NCI-H1930 (cell line): ENCODE measurements at places on chromosomes 11 and 22.

DNA sequence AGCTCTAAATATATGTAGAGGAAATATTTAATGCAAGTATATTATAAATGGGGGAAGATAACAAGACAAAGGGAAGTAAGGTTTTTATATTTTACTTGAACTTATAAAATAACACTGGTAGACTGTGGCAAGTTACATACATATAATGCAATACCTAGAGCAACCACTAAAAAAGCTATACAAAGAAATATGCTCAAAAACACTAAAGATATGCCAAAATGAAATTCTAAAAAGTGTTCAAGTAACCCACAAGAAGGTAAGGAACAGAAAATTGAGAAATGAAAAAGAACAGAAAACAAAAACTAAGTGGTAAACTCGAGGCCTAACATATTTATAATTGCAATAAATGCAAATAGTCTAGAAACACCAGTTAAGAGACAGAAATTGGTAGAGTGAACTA is 32.5 kb downstream of the BTG4 start:
- no peak for DNase-seq

DNA sequence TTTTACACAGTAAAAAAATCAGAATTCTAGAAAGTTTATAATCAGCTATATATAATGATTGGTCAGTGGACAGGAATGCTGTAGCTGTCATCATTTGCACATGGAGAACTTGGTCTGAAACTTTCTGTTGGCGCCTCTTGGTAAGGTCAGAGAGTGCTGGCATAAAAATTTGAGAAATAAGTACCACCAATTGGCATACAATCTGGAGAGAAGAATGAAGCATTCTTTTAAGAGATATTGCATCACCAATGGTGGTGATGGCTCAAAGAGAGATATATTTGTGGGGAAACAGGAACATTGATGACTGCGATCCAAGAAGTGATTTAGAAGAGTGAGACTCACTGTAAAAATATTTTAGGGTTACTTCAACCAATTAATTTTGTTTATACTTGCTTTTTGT is 19.8 kb upstream of the OOSP1 start:
- DNase-seq = no peak

DNA sequence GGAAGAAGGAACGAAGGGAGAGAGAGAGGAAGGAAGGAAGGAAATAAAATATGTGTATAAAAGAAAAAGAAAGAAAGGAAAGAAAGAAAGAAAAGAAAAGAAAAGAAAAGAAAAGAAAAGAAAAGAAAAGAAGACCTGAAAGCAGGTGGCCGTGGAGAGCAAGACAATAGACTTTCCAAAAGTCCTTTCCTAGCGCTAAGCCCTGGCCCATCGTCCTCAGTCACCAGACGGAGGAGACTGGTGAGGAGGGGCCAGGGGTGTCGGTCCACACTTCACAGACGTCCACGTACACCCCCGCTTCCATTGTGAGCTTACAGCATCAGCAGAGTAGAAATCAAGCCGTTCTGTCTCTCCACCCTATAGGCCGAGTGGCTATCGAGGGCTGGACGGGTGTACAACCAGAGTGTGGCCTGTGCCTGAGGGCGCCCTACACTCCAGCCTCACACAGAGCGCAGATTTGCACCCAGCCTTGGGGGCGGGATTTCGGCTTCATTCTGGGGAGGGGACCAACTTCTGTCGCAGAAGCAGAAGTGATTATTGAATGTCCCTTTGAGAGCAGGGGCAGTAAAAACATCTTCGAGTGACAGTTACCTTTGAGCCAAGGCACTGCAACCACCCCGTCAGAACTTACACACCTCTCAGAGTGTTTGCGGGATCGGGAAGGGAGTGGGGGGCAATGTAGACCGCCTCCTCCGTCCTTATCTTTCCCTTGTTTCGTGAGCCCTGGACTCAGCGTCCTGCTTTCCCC is 2.0 kb upstream of the BSX start:
- DNase-seq = no peak

DNA sequence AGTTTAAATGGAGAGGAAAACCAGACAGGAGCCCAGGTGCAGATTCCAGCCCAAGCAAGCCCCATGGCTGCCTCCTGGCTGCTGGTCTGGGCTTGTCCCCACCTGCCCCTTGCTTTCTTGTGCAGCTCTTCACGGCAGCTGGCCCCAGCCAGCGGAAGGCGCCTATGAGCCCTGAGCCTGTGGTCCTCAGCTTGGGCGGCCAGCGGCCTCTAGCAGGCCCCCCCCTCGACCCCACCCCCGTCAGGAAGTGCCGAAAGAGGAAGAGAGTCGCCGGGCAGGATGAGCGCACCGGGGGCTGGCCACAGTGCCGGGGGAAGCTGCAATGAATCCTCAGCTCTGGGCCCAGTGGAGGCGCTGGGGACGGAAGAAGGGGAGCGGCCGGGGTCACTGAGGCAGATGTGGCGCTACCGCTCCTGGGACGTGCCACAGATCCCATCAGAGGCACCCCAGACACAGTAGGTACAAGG is 2.1 kb upstream of the DGKZ start:
- DNase-seq = no peak

DNA sequence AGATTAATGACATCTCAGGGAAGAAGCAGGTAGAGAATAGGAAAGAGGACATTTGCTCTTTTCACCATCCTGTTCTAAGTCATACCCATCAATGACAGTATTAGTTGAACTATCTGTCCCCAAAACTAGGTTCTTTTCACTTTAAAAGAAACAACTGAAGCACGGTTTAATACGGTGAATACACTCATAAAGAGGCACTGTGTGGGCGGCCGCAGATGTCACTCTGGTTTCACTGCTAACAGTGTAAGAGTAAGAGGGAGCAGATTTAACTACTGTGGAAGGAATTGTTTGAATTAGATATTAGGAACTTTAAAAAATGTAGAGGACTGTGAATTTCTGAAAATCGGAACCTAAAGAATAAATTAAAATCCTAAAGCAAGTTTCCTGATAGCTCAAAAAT is 49.5 kb downstream of the VSIG10L2 start:
- no peak for DNase-seq

GRCh38 chr11:45665933-45666647 is 668 bp upstream of the CHST1 start:
- DNase-seq = no peak

- no peak for DNase-seq
Observed at GRCh38 chr11:2771758-2772466, 72.1 kb upstream of the KCNQ1OT1 start.

DNA sequence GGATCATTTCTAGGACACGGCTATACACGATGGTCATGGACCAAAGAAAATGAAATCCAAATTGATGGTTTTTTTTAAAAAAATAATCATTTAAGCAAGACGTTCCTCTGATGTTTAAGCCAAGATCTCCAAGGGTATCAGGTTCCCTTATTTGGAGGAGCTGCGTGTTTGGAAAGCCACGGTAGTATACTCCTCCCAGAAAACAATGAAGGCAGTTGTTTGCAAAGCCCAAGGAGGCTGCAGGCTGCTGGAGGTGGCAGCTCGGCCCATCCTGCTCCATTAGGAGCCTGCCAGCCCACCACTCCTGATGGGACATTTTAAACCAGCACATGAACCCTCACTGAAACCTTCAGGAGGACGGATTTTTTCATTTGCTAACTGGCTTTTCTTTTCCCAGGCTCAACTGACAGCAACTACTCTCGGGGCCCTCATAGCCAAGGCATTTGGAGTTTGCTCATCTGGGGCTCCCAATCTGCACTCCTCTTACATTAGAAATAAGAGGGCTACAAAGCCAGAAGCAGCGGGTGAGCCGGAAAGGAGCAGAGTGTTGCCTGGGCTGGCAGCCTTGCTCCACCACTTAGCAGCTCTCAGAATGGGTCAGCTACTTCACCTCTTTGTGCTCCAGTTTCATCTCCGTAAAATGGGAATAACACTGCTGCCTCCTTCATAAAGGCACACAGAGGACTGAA is 58.4 kb downstream of the ABTB2 start:
- DNase-seq = no peak

GRCh38 chr11:57406337-57406904 is 16.0 kb upstream of the PRG2 start:
- DNase-seq = no peak

DNA sequence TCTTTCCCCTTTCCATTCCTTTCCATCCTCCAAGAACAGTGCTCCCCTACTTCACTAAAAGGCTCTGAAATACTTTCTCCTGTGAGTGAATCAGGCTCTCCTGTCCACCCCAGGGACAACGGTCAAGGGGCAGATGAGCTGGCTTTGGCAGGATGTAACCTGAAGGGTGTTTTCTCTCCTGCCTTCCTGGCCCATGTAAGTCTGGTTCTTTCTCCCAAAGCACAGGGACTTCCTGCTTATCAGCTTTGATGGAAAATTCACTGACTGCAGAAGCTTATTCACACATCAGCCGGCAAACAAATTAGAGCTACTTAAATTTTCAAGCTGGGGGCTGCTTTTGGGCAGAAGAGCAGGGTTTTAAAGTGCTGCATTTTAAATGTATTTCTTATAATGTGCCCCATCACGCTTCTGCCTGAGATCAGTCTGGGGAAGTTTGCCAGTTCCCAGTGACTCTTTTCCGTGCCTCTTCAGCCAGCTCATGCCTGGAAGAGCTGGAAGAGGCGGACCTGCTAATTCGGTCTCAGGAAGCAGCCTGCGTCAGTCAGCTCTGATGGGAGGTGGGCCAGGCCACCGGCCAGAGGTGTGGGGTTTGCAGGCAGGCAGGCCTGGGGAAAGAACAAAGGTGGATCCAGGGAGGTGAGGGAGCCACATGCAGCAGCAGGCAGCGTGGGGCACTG is 140.4 kb upstream of the TBCEL start:
- no peak for DNase-seq

GRCh38 chr11:10908215-10908951 is 50.5 kb upstream of the ZBED5 start:
- no peak for DNase-seq

- no peak for DNase-seq
Observed at GRCh38 chr22:42895087-42895486, 38.0 kb upstream of the ARFGAP3 start.

DNA sequence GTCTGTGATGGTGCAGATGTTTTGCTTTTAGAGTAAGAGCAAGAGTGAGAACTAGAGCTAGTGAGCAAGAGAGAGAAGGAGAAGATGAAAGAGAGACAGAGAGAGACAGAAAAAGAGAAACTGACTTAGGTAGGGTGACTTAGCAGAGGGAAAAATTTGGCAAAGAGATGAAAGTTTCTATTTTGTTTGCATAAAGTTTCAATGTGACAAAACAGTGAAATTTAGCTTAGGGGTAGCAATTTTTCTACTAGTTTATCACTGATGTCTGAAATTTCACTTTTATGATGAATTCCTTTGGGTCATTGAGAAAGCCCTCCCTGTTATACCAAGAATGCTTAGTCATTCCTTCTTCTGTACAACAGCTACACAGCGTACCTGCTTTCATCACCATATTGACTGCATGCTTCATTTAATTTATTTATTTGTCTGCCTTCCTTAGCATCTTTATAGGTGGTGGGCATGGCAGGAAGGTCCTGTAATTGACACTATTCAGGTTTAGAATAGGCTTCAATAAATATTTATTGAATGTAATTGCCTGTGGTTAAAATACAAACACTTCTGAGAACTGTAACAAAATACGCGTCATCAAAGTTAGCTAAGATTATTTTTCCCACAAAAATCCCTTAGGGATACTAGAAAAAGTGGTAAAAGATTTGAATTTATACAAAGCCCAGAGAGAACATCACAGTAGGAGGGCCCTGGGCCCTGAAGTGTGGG is 19.9 kb upstream of the CTSC start:
- peak; percentile 12 for DNase-seq

DNA sequence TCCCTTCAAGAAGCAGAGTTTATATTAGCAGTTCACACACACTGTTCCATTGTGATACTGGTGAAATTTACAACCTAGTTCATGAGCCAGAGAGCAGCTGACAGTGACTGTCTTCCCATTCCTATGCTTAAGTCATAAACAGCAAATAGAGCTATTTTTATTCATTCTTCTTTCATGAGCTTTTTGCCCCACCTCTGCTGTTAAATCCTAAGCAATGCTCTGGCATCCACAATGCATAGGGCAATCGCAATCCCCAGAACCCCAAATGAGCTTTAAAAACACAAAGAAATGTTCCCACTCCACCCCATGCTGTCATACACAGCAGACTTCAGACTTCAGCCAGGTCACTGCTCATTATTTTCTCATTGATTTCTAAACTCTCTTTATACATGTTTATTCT is 307.5 kb downstream of the ETS1 start:
- no peak for DNase-seq

- DNase-seq = no peak
Observed at GRCh38 chr11:1738380-1738779, 12.0 kb downstream of the IFITM10 start.

- DNase-seq = no peak
Observed at GRCh38 chr22:27203276-27203660, 545.9 kb downstream of the MIAT start.

DNA sequence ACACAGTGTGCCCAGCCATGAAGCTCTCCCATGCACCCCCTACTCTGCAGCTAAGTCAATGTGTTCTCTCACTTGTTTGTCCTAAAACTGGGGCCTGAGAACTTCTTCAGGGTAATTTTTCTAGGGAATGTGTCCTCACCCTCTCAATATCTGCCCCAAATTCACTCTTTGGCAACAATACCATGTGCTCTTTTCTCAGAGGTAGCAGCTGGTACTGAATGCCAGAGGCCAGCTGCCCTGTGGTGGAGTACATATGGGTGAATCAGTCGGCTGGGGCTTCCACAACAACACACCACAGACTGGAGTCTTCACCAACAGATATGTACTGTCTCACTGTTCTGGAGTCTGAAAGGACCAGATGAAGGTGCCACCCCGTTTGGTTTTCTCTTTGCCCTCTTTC is 97.7 kb upstream of the TOP3B start:
- no peak for DNase-seq

DNA sequence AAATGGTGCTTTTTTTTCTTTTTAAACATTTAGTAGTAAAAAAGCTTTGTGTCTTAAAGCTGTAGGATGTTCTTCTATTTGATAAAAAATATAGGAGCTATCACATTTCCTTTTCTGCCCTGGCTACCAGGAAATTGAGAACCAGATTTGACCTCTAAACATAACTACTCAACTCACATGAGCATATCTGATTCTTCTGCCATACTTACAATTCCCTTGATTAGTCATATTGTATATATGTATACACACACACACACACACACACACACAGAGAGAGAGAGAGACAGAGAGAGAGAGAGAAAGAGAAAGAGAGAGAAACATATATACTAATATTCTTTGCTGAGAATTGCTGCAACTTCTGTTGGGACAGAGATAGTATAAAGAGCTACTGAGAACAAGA is 23.0 kb upstream of the GDPD4 start:
- DNase-seq = no peak

- no peak for DNase-seq
Observed at GRCh38 chr22:49102367-49102766, 725.3 kb downstream of the BRD1 start.

DNA sequence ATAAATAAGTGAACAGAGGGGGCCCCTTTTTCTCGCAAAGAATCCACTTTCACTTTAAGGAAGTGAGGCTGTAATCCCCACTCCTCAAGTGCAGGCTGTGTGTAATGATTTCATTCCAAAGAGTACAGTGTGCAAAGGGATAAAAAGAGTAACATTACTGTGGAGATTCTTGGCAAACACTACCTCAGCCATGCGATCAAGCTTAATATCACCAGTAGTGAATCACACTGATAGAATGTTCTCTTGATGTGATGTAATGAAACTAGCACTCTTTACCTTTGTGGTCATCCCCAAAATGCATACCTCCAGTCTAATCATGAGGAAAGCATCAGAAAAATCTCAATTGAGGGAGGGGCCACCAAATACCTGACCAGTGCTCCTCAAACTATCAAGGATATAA is 246.1 kb upstream of the CHORDC1 start:
- DNase-seq = no peak
